ENCODE measurements at places on chromosomes 16 and 17. TPM values are rescaled to one million over a fixed set of nuclear protein-coding genes. Genes with fewer than 3 reads are reported as not detected.
A peak's percentile ranks its signal among the peaks of the same experiment; 100 is the strongest.

Gene NLRC3
- total RNA-seq: 98.7 TPM

- DNase-seq: no peak
- peaks cover 60% of the 10 kb centered on the region for H3K36me3 ChIP-seq
Observed at GRCh38 chr17:78124081-78124835, 4.3 kb downstream of the TMC6 start.

DNA sequence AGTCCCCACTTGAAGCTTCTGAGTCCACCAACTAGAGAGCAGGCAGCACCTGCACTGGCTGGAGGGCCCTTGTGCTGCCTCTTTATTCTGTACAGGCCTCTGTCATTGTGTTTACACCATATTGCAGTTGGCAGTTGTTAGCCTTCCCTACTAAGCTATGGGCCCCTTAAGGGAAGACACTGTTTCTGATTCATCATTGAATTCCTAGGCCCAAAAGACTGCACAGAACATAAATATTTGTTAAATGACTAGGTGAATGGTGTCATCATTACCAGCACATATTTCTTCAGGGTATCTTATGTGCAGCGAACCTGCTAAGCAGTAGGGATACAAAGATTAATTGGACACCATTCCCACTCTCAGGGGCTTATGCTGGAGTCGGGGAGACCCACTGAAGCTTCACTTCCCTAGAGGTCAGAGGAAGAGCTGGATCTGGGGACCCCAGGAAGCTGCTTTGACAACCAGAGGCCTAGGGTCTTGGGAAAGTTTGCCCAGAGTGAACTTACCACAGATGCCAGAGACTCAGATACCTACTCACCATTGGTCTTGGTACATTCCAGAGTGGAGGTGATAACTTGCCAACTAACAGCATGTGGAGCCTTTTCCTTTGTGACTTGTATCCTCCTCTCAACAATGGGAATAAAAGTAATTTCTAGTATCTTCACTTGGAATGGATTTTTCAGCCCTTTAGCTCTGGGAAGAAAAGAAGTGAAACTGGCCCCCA is 28.7 kb upstream of the DDX52 start:
- no peak overlapping the region for H3K27ac ChIP-seq
- no peak for DNase-seq
- H3K4me1 ChIP-seq: no peaks in the 10 kb centered on the region
- H3K4me3 ChIP-seq: no peak overlapping the region

DNA sequence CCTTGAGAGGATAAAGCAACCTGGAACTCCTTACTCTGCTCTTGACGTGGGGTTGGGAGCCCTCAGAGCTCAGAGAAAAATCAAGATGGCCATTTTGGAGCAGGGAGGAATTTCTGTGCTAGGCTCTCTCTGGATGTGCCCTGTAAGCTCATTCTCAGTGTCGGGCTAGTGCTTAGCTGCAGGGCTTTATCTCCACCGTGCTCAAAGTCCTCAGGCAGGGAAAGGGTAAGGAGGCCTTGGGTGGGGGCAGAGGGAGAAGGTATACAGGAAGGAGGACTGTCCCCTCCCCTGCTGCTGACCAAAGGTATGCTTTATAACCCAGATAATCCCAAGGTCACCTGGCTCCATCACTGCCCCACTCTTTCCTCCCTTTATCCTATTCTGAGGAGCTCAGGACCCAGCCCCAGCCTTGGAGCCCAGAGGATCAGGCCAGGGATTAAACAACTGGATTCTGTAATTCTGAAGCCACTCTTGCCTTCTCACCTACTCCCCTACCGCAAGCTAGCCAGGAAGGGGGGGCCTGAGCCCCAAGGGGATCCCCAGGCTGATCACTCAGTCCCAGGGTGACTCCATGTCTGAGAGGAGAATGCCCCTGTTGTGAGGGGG is 1.1 kb downstream of the DHRS11 start:
- peaks cover 14% of the 10 kb centered on the region for H3K36me3 ChIP-seq
- H3K27me3 ChIP-seq: no peaks in the 10 kb centered on the region
- DNase-seq: no peak
- H3K27ac ChIP-seq: no peak overlapping the region
- H3K4me1 ChIP-seq: peaks cover 34% of the 10 kb centered on the region

Gene TOM1L2
- 32.0 TPM for total RNA-seq

DNA sequence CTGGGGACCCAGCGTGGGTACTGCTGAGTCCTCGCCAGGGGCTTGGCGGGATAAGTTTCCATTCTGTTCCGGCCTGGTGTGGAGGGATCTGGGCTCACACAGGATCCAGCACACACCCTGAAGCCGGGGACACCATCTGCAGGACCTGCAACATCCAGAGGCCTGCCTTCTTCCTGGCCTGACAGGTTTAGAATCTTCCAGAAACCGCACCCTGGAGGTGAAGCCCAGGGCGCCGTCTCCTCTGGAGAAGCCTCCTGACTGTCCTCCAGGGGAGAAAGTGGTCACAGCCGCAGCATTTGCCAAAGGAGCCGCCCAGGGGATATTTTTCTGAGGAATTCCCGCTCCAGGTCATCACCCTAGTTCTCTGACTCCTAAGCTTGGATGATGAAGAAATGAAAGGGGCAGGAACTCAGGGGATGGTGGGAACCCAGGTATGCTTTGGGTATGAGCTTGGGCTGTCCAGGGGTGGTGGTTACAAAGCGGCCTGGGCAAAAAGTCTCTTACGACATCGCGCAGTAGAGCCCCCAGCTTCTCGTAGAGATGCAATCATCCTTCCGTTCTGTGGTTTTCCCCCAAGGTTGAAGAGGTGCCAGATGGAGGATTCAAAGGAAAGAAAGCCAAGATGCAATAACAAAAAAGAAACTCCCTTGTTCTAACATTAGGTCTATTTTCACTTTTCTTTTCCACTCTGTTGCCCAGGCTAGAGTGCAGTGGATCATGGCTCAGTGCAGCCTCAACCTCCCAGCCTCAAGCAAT is 9.1 kb upstream of the CRISPLD2 start:
- H3K4me1 ChIP-seq: peaks cover 33% of the 10 kb centered on the region
- peak overlapping the region; percentile 1 for H3K4me3 ChIP-seq
- peaks cover 1% of the 10 kb centered on the region for H3K27me3 ChIP-seq
- peak overlapping the region; percentile 50 for H3K27ac ChIP-seq
- peak; percentile 57 for DNase-seq

DNA sequence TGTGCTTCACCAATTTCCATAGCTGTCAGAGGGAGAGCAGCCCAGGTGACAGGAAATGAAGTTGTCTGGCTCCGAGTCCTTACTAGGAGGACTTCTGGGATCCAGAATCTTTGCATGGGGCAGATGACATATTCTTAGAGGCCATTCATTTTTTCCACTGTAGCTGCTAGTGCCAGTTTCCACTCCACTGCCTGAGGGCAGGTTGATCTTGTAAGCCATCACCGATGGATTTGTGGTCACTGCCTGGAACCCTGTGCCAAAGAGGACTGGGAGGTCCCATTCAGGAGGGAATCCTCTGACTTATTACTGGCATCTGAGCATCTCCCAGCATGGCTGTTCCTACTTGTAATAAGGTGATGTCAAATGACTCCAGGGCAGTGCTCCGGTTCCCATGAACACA is 144.1 kb upstream of the KCNJ18 start:
- no peak overlapping the region for H3K4me3 ChIP-seq
- H3K27ac ChIP-seq: no peak overlapping the region
- H3K27me3 ChIP-seq: peaks cover 8% of the 10 kb centered on the region
- H3K36me3 ChIP-seq: peaks cover 15% of the 10 kb centered on the region
- DNase-seq: no peak
- peaks cover 35% of the 10 kb centered on the region for H3K4me1 ChIP-seq

- H3K36me3 ChIP-seq: peaks cover 4% of the 10 kb centered on the region
- no peaks in the 10 kb centered on the region for H3K4me1 ChIP-seq
- no peaks in the 10 kb centered on the region for H3K27me3 ChIP-seq
- no peak for DNase-seq
Observed at GRCh38 chr16:12559714-12560113, 244.0 kb downstream of the CPPED1 start.

DNA sequence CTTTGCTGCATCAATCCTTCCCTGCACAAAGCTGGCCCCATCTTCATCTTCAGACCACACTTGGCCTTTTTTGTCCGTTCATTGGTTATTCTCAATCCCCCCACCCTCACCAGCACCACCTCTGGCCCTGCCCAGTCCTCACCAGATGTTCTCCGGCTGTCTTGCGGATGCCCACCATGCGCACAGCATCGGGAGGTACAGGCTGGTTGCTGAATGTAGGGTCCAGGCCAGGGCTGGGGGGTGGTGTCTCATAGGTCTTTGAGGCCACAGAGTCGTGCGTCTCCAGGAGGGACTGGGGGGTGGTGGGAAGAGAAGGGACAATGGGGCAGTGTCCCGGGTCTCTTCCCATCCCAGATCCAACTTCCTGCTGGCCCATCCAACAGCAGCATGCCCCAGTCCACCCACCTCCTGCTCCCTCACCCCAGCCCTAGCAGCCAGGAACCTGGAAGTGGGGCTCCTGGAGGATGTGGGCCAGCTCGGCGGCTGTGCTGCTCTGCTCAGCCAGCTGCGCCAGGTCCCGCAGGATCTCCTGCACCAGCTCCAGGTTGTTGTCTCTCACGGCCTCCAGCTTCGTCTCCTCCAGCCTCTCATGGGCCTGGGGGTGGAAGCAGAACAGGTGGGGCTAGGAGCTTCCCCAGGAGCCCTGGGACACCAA is 24.4 kb downstream of the MPP2 start:
- H3K27ac ChIP-seq: no peak overlapping the region
- no peaks in the 10 kb centered on the region for H3K4me1 ChIP-seq
- no peak for DNase-seq
- peaks cover 16% of the 10 kb centered on the region for H3K27me3 ChIP-seq

DNA sequence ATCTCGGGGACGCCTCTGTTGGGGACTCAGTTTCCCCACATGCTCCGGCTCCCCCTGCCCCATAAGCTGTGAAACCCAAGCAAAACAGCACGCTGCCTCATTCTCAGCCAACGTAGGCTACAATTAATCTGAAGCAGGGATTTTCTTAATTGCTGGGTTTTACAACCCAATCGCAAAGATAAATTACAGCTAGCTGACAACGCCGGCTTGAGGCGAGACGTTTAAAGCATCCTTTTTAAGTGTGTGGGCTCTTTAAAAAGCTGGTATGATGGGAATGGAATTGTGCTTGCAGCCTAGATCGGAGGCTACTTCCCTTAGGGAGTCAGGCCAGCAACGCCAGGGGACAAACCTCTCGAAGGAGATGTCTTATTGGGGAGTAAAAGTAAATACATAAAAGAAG is 185.3 kb downstream of the ZNF423 start:
- no peaks in the 10 kb centered on the region for H3K36me3 ChIP-seq
- H3K27ac ChIP-seq: no peak overlapping the region
- H3K27me3 ChIP-seq: no peaks in the 10 kb centered on the region
- no peaks in the 10 kb centered on the region for H3K4me1 ChIP-seq
- no peak overlapping the region for H3K4me3 ChIP-seq

Gene TUBB3
- 1.6 TPM for total RNA-seq

GRCh38 chr16:71383054-71383773 is 24.7 kb downstream of the CALB2 start:
- peaks cover 5% of the 10 kb centered on the region for H3K27me3 ChIP-seq
- no peaks in the 10 kb centered on the region for H3K36me3 ChIP-seq
- H3K4me1 ChIP-seq: peaks cover 6% of the 10 kb centered on the region
- H3K27ac ChIP-seq: peak overlapping the region; percentile 20

Gene MILR1
- total RNA-seq: 0.27 TPM

- H3K27me3 ChIP-seq: no peaks in the 10 kb centered on the region
- peaks cover 28% of the 10 kb centered on the region for H3K36me3 ChIP-seq
- DNase-seq: no peak
- H3K4me1 ChIP-seq: peaks cover 51% of the 10 kb centered on the region
- H3K4me3 ChIP-seq: no peak overlapping the region
Observed at GRCh38 chr16:19518388-19518787, 3.5 kb downstream of the GDE1 start.

Gene TSPOAP1
- total RNA-seq: 57.5 TPM

GRCh38 chr16:25896411-25896810 is 204.7 kb downstream of the HS3ST4 start:
- no peak overlapping the region for H3K4me3 ChIP-seq
- DNase-seq: no peak
- H3K27me3 ChIP-seq: no peaks in the 10 kb centered on the region
- H3K36me3 ChIP-seq: no peaks in the 10 kb centered on the region

DNA sequence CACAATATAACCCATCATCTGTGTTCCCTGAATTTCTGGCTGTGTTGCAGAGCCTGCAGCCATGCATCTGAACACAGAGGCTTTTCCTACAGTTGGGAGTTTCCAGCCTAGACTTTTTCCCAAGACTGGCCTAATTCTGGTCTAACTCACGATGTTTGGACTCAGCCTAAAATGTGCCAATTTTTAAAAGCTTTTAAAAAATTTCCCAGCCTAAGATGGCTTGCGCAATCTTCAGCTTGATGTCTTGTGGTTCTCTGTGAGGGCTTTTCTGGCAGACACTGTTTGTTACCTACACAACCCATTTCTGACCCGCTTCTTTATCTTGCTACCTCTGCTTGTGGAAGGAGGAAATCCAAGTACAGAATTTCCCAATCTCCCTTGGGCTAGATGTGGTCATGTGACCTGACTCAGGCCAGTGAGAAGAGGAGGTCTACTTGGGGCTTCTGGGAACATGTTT is 72.7 kb upstream of the GAS7 start:
- no peak overlapping the region for H3K4me3 ChIP-seq
- H3K4me1 ChIP-seq: peaks cover 2% of the 10 kb centered on the region
- H3K36me3 ChIP-seq: no peaks in the 10 kb centered on the region
- no peak for DNase-seq
- no peak overlapping the region for H3K27ac ChIP-seq

- H3K36me3 ChIP-seq: peaks cover 5% of the 10 kb centered on the region
- peak within 1 kb of the TSS; percentile 95 for H3K27ac ChIP-seq
- peak within 1 kb of the TSS; percentile 97 for H3K4me3 ChIP-seq
- H3K27me3 ChIP-seq: peaks cover 3% of the 10 kb centered on the region
Observed at GRCh38 chr17:2592971-2593820, at the start of gene PAFAH1B1. TSS of gene PAFAH1B1 (plus strand) at chr17:2593654. CDS start at chr17:2638289, 44,635 bp downstream.

Gene OR4D1
- total RNA-seq: 0.77 TPM

DNA sequence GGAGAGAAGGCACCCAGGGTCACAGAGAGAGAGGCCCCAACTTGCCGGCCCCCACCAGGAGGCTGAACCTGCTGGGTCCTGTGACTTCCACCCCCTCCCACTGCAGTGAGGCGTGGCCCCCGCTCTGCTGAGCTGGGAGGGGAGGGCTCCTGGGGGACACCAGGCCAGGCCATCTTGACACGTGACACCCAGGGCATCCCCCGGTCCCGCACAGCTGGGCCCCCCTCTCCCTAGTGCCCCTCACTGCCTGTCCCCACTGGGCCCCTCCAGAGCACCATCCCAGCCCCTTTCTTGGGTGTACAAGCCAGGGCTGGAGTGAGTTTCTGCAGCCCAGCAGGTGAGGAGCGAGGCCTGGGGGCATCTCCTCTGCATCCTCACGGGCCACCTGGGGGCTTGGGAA is 12.4 kb downstream of the UBALD1 start:
- H3K4me1 ChIP-seq: no peaks in the 10 kb centered on the region
- DNase-seq: no peak
- no peaks in the 10 kb centered on the region for H3K36me3 ChIP-seq
- no peak overlapping the region for H3K4me3 ChIP-seq
- H3K27ac ChIP-seq: no peak overlapping the region

DNA sequence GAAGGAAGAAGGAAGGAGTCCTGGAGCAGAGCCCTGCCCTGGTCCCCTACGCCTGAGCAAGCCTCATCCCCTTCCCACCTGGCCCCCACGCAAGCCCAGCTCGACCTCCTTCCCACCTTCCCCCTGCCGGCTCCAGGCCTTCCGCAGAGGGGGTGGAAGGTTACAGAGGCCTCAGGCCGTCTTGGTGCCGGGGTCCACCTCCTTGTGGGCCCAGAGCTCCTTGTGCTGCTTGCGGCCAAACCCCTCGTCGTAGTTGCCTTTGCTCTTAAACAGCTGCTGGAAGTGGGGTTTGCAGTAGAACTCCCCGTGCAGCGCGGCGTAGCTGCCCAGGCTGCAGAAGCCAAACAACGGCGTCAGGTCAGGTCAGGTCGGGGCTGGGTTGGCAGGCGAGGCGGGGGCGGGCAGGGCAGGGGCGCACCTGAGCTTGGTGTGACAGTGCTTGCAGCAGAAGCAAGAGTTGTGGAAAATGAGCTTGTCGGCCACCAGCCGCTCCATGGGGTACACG is 1.5 kb downstream of the LIMD2 start:
- peak overlapping the region; percentile 97 for H3K4me3 ChIP-seq
- no peaks in the 10 kb centered on the region for H3K27me3 ChIP-seq

Gene MAPT
- total RNA-seq: 0.46 TPM

Gene PRSS21
- 0.67 TPM for total RNA-seq

Data from activated CD4-positive, alpha-beta T cell treated with anti-CD3 and anti-CD28 coated beads, Interleukin-2, amount 10 ng/mL, durations not matched to agents 7 days and 5 days (primary cell).